ENCODE measurements at places on chromosomes 12 and 14.

GRCh38 chr14:52315355-52315718, 1.2 kb downstream of the PTGER2 start:
- DNase-seq = no peak

- DNase-seq = no peak
Observed at GRCh38 chr14:82091097-82091496, 557.4 kb upstream of the SEL1L start.

DNA sequence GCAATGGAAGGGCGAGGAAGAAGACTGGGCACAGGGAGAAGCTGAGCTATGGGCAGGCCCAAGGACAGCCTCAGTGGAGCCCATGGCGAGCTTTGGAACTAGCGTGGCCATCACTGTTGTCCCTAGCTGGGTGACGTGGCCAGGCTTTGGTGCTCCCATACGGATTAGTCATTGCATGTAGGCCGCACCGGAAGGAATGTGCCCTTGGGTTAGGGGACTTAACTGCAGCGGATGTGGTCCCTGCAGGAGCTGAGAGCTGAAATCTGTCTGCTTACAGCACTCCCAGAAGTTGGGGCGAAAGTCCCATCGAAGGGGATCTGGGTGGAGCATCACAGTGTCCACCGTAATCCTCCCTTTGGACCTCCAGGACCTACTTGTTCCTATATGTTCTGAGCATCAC, 133.7 kb downstream of the PAPOLA start:
- DNase-seq = no peak

DNA sequence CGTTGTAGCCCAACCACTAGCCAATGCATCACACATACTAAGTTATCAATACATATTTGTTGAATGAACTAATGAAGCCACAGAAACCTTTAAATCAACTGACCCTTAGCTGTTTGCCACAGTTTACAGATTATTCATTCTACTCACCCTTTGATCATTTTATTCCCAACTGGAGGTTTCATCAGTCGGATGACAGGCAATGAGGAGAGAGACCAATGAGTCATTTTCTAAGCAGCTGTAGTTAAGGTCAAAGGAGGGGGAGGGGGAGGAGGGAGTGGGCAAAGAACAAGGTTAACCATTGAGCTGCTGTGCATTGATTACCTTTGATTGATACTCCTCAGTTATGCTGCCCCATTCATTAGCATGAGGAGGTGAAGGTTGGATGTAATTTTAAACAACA, 469.5 kb downstream of the VRK1 start:
- peak; percentile 50 for DNase-seq

GRCh38 chr12:106131676-106132075, 7.1 kb downstream of the NUAK1 start:
- peak; percentile 66 for DNase-seq

DNA sequence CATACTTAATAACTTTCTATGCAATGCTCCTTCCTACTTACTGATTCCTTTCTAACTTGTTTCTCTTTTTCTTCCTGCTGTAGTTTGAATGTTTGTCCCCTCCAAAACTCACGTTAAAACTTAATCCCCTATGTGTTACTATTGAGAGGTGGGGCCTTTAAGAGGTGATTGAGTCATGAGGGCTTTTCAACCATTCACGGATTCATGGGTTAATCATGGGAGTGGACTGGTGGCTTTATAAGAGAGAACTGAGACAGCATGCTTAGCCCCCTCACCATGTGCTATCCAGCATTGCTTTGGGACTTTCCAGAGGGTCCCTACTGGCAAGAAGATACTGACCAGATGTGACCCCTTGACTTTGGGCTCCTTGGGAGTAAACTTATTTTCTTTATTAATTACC, 66.0 kb upstream of the TRIM9 start:
- no peak for DNase-seq

DNA sequence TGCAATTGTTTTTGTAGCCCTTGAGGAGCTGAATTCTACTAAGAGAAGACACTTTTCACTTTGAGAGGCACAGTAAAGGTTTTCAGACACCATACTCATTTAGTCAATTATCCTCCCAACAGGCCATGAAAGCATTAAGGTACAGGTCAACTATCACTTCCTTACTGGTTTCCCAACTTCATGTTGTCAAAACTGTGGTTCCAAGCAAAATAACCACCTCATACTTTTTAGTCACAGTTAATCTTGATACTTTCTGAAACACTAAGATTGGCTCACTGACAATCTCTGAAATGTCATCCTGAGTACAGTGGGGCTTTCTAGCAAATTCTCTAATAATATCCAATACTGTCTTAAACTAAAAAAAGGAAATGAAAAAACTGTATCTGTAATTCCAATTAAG, 71.7 kb downstream of the SLC2A13 start:
- DNase-seq = no peak

Data from fibroblast of skin of left biceps (primary cell).